ENCODE measurements at places on chromosomes 5 and 9. TPM values are rescaled to one million over a fixed set of nuclear protein-coding genes. Genes with fewer than 3 reads are reported as not detected.

HINT2 gene
- polyA plus RNA-seq, result 64.7 TPM

IRX1 gene
- polyA plus RNA-seq, result not detected

PCDHA9 gene
- polyA plus RNA-seq, result not detected

PCDHA6 gene
- polyA plus RNA-seq, result not detected

RORB gene
- polyA plus RNA-seq, result under 0.01 TPM

PCDHGC4 gene
- not detected for polyA plus RNA-seq

CCDC180 gene
- polyA plus RNA-seq, result 0.79 TPM

ARHGEF37 gene
- polyA plus RNA-seq, result 13.0 TPM

STXBP1 gene
- 3.2 TPM for polyA plus RNA-seq

OR1Q1 gene
- not detected for polyA plus RNA-seq

AP3B1 gene
- polyA plus RNA-seq, result 13.5 TPM

LRRC70 gene
- polyA plus RNA-seq, result 0.17 TPM

DDX46 gene
- 24.4 TPM for polyA plus RNA-seq

KLF4 gene
- polyA plus RNA-seq, result 14.6 TPM

GPR151 gene
- not detected for polyA plus RNA-seq

CXXC5 gene
- polyA plus RNA-seq, result 27.0 TPM

TAF7 gene
- 139 TPM for polyA plus RNA-seq

Measured in psoas muscle (tissue), 8 donors.